ENCODE measurements at places on chromosomes 6 and 20.

DNA sequence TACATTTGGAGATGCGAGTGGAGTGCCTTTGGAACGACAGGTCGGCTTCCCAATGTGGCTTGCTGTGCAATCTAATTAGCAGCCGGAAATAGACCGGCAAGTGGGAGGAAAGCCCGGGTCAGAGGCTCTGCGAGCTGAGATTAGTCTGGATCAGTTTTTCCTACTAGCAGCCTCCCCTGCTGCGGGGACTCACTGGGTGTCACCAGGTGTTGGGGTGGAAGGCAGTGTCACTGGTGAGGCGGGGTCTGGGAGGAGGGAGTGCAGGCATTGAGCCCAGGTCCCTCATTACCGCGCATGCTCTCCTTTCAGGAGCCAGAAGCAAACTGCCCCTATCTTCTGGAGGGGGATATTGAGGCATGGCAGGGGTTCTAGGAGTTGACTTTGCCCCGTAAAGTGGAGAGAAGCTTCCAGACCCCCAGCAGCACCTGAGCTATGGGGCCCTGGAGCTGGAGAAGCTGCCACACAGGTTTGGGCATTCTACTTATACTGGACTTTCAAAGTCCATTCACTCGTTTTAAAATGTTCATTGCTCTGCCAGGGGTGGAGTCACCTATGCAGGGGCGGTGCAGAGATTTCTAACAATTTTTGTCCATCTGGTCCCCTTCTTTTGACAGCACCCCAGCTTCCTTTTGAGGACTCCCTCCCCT lies 11.0 kb downstream of the SULF2 start:
- DNase-seq: no peak

DNA sequence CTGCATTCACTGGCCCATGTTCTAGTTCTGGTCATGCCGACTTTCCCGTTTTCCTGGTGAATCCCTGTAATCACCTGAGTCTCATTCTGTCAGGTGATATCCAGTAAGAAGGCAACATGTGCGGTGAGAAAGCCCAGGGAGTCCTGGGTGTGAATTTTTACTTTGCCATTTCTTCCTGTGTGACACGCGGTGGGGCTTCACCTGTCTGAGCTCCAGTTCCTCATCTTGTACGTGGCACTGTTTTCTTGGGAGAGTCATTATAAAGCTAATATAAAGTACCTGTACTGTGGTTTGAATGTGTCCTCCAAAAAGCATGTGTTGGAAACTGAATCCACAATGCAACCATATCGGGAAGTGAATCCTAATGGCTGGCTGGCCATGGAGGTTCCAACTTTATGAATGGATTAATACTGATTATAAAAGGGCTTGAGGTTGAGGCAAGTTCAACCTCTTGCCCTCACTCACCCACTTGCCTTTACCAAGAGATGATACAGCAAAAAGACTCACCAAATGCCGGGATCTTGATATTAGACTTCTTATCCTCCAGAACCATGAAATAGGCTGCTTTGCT lies 5.1 kb downstream of the HLA-E start:
- DNase-seq: no peak

DNA sequence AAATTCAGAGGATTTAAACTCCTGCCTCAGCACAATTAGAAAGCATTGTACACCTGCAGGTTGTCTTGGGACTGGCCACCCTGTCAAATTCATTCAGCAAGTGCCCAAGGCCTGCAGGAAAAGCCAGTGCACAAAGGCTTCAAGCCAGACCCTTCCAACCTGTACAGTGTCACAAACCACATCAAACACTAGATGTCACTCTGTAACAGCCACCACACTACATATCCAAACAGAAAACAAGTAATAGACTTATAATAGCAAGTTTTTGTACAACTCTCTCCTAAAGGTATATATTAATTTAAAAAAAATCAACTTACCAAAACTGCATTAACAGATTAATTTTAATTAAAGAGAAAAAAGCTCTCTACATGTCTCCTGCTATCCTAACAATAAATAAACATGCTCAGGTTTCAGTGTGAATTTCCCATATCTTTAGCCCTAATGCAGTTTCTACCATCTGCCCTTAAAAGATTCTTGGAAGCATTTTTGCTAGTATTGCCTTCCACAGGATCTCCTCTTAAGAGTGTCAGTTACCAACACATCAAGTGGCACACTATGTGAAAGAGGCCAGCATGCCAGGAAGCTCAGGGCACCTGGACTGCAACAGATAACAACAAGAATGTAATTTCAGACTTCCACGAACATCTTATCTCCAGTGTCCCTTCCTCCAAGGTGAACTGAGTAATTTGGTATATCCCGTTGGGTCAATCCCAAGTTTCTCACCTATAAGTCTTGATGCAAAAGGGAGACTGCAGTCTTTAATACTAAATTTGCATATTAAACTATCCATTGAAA lies 47.5 kb downstream of the RALGAPA2 start:
- DNase-seq: no peak

GRCh38 chr6:170147832-170148708 lies 142.8 kb downstream of the DLL1 start:
- no peak for DNase-seq

DNA sequence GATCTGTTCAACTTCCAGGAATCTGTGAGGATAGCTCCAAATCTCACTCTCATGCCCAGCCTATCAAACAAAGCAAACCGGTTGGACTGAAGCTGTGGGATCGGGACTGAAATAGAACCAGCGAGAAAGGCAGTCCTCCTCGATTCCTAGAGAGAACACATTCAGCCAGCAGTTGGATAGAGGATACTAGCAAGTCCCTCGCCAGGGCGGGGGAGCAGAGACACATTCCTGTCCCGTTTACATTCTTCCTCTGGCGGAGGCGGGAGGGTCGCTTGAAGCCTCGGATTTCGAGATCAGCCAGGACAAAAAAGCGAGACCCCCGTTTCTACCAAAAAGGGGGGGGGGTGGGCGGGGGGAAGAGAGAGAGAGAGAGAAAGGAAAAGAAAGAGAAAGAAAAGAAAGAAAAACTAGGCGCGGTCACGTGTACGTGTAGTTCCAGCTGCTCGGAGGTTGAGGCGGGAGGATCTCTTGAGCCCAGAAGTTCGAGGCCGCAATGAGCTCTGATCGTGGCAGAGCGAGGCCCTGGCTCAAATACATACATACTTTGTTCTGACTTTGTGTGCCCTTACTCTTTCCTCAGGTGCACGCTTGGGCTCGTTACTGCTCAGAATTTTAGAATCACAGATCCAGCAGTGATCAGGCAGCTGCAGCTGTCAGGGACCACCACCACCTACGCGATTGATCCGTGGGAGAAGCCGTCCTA lies 19.5 kb downstream of the ZNF311 start:
- DNase-seq: peak; percentile 94

GRCh38 chr20:59145924-59146779 lies 17.5 kb upstream of the ZNF831 start:
- DNase-seq: no peak

DNA sequence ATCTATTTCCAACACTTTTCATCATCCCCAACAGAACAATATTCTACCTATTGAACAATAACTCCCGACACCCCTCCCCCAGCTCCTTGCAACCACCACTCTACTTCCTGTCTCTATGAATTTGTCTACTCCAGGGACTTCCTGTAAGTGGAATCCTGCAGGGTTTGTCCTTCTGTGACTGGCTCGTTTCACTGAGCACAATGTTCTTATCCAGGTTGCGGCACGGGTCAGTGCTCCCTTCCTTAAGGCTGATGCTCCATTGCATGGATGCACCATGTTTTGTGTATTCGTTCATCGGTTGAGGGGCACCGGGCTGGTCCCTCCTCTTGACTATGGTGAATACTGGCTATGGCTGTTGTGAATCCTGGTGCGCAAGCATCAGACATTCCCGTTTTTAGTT lies 163.2 kb downstream of the TBXT start:
- DNase-seq: no peak

DNA sequence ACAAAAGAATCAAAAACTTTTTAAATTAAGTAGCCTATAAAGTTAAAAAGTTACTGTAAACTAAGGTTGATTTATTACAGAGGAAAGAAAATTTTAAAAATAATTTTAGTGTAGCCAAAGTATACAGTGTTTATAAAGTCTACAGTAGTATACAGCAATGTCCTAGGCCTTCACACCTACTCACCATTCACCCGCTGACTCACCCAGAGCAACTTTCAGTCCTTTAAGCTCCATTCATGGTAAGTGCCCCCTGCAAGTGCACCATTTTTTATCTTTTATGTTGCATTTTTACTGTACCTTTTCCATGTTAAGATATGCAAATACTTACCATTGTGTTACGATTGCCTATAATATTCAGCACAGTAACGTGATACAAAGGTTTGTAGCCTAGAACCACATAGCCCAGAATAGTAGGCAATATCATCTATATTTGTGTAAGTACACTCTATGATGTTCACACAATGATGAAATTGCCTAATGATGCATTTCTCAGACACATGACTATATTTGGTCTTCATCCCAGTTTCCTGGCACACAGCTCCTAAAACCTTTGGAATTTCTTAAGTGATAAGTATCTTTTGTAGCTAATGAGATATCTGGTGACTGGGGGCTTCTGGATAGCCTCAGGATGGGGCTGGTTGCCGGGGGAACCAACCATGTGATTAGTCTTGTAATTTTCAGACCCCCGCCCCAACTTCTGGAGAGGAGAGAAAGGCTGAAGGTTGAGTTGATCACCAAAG lies 111.0 kb downstream of the MRPL14 start:
- no peak for DNase-seq

DNA sequence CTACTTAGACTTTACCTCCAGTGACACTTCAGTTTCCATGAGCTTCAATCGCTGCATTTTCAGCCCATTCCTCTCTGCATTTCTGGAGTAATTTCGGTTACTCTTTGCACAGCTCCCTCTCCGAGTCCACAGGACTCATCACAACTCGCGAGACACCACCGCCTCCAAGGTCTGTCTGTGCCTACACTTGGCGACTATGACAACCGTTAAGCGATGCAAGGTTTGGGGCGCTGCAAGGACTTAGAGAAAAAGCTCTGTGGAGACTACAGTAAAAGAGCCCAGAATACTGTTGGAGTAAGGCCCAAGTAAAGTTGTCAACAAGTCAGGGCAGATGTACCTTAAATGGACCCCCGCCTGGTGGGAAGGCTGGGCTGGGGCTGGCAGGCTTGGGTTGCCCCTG lies 95.7 kb upstream of the RPS6KA2 start:
- DNase-seq: no peak

DNA sequence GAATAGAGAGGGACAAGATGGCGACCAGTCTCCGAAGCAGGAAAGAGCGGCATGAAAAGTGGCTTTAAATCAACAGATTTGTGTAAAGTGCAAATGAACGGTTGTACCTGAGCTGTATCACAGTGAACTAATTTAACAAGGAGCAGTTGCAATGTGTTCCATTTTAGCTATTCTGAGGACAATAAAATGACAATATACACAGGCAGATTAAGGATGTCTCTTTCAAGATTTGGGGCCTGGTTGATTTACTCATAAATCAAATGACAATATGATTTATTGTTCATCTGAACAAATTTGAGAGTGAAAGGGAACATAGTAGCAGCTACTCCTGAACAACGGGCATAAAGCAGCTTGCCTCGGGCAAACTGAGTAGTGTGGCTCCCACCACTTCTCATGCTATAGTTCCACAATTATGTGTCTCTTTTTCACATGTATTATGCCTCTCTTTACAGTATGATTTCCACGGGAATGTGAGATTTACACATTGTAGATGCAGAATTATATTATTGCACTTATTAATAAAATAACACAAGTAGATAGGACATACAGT lies 204.1 kb upstream of the AGPAT4 start:
- no peak for DNase-seq

GRCh38 chr6:111709201-111709600 lies 103.5 kb upstream of the TRAF3IP2 start:
- no peak for DNase-seq
